ENCODE measurements at places on chromosomes 2 and 18. TPM values are rescaled to one million over a fixed set of nuclear protein-coding genes. Genes with fewer than 3 reads are reported as not detected.

DNA sequence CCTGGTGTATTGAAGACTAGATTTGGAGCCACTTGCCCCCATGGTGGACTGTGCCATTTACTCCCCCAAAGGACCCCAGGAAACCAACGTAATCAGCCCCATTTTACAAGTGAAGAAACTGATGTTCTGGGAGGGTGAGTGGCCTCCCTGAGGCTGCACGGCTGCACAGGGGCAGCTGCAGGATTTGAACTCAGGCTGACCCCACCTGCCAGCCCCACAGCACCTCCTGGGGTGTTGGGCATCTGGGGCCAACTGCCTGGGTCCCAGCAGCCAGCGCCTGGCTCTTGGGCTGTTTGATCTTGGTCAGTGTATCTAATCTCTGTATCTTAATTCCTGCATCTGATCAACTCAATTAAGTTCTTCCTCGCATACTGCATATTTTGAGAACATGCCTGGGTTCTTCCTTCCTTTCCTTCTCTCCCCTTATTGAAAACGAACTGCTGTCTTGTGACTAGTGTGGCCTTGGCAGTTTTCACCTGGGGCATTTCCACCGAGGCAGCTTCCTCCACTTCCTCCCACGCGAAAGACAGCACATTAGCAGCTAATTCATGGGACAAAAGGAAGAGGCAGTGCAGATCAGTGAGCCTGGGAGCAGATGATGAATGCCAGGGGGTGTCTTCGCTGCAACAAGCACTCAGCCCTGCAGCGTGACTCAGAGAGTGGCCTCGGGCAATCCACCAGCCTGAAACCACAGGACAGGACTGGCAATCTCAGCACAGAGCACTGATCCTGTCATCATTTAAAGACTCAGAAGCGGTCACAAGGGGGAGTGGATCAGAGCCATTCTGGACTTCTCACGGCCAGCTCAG lies 184.1 kb upstream of the RAB12 start:
- no peak for DNase-seq

DNA sequence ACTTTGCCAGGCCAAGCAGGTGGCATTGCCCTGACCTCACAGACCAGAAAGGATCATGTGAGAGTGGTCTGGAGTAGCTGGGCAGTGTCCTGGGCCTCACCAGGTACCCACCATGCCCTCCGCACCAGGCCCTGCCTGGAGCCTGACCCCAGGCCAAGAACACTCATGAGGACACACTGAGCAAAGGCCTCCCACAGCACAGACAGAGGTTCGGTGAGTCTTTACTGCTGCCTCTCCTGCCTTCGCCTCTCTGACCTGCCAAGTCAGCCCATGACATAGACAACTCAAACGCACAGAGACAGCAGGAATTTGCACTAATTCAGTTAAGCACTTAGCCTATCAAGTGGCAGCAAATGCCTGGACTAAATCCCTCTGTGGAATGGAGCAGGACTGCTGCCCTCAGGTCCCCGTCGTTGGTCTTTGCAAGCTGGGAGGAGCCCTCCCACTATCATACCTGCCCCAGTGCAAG lies 62.5 kb downstream of the RHOB start:
- DNase-seq, result peak; percentile 13

NEU2 gene
- not detected for total RNA-seq

IL36G gene
- total RNA-seq, result not detected

KCNS3 gene
- total RNA-seq, result 2.5 TPM

DNA sequence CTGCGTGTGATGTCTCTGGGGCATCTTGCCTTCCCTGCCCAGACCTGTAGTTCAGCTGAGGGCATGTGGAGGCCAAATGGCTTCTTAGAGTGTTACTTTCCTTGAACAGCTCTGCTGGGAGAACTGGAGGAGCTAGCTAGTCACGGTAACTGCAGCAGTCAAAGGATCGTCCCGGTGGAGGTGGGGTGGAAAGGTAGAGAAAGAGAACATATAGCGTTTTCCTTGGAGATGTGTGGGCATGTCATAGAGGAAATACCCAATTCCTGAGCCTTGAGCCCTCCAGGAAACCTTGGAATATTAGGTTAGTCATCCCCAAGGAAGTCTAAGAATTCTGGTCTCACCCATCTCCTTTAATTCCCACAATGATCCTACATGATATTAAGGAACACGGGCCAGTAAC lies 33.5 kb upstream of the IL37 start:
- DNase-seq, result no peak

GRCh38 chr2:205058409-205058808 lies 513.1 kb downstream of the PARD3B start:
- no peak for DNase-seq

GRCh38 chr2:191176305-191176704 lies 25.5 kb upstream of the STAT4 start:
- DNase-seq, result no peak

DNA sequence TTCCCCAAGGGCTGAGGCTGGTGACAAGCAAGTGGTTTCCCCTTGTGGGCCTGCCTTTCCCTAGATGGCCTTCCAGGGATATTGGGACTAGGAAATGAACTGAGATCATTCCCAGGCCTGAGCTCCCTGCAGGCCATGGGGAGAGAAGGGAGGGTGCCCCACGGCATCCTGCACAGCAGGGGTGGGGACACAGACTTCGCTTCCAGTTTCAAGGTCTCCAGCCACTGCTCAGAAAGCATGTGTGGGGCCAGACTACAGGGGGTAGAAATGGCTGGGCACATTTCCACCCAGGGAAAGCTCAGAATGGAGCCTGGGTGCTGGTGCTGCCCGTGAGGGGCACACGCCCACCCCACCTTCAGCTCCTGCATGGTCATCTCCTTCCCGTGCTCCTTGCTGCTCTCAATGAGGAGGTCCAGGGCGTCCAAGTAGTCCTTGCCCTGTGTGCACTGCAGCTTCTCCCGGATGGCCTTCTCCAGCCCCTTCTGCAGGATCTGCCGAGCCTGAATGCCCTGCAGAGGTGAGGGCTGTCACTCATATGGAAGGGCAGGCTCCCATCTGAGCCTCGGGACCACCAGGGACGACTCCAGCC lies 13.2 kb downstream of the CYP26B1 start:
- no peak for DNase-seq

DNA sequence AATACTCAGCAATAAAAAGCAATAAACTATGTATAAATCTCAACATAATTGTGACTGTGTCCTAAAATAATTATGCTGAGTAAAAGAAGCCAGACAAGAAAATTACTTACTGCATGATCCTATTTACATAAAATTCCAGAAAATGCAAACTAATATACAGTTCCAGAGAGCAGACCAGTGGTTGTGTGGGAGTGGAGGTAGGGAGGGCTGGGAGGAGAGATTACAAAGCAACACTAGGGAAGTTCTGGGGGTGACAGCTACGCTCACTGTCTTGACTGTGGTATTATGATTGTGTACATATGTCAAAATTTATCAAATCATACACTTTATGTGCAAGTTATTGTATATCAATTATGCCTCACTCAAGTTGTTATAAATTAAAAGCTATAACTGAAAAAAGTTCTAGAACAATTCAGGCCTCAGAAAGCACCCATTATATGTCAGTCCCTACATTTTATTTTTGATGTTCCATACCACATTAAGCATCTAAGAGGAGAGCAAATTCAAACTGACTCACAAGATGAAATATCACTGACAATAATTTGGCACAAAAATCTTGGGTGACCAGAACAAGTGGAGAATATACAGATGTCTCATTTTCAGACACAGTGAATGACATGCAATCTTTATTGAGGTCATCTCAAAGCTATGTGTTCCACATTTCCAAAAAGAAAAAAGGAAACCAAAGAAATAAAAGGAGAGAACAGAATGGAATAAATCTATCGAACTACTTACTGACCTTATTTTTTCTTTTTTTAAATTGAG lies 85.1 kb downstream of the ANTXR1 start:
- DNase-seq, result no peak

GRCh38 chr18:49921318-49921985 lies 108.1 kb upstream of the ACAA2 start:
- no peak for DNase-seq

- no peak for DNase-seq
These were observed 326.3 kb downstream of the TSN start for GRCh38 chr2:122081751-122082150.

- no peak for DNase-seq
These were observed 84.3 kb upstream of the LGALSL start for GRCh38 chr2:64369706-64370105.

DSG2 gene
- total RNA-seq, result 50.4 TPM

GULP1 gene
- 5.5 TPM for total RNA-seq
